Activated CD4-positive, alpha-beta T cell treated with anti-CD3 and anti-CD28 coated beads for 24 hours (primary cell): ENCODE measurements at places on chromosomes 11 and 22.

- DNase-seq, result no peak
These were observed 501.8 kb upstream of the TENM4 start for GRCh38 chr11:79942646-79943045.

GRCh38 chr22:35930933-35931332 lies 97.7 kb downstream of the RBFOX2 start:
- DNase-seq, result no peak

DNA sequence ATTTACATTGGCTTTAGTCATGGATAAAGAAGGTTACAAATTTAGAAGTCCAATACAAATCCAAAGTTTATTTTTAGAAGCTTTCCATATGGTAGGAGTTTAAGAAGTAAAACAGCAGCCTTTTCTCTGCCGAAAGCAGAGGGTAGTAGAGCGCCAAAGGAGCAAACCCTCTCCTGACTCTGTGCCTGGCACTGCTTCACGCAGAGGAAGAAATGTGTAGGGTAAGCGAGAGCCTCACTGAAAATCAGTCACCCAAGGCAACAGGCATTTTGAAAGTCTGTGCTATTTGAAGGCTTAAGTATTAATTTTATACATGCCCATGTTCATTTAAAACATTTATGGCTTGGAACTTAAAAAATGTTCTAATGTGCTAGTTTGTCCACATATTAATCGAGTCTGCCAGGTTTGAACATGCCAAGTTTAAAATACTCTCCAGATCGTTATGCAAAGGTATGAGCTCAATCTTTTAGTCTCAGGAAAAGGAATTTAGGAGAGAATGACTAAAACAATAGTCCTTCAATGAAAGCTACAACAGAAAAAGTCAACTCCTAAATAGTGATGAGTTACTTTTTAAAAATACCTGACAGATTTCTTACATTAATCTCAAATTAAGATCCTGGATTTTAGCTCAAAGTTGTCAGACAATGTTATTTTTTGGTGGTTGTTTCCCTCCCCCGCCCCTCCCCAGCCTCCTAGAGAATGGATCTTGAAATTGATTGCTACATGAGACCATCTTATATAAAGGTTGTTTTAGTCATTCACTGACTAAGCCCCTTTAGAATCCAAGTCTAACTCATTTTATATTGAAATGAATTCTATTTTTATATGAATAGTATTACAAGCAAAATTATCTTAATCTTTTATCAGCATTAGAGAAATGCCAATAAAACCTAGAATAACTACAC lies 38.7 kb downstream of the MRTFA start:
- DNase-seq, result no peak

- no peak for DNase-seq
These were observed 123.4 kb downstream of the ETS1 start for GRCh38 chr11:128463979-128464378.

- no peak for DNase-seq
These were observed 26.3 kb upstream of the TH start for GRCh38 chr11:2197771-2198520.

GRCh38 chr22:44661070-44661469 lies 40.9 kb upstream of the PRR5 start:
- DNase-seq, result no peak

GRCh38 chr11:125451400-125452124 lies 44.5 kb downstream of the FEZ1 start:
- DNase-seq, result no peak

- no peak for DNase-seq
These were observed 12.8 kb downstream of the ARFGAP2 start for GRCh38 chr11:47163898-47164297.

DNA sequence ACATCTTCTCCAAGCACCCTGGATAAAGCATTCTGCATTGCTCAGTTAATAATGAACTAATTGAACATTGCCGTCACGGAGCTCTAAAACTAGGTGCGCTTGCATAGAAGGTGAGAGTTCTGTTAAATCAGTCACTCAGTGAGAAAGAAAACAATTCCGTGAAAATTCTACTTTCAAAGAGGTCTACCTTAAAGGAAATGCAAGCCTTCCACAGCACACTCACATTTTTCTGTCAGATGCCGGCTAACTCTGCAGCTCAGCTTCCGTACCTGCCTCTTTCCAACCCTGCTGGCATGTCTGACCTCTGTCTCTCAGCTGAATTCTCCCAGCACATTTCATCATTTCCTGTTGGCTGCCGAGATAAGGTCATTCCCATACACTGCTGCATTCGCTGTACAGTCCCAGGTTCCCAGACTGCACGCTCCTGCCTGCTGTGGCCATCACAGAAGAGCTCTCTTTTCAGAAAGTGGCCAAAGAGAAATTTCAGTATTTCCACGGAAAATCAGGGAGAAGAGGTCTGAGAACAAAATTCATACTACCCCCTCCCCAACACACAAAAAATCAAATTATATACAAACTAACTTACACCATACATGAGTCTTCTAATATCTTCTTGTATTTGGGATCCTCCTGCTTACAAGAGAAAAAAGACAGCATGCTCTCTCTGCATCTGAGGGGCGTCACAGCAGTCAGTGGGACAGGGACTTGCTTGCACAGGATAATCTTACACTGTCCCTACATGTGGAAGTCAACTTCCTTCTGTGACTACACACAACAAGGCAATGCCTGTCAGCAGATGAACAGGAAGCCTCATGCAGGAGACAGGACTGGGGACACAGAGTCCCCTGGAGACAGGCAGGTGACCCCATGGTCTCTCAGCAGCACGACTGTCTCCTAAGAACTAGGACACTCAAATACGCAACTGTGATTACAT lies 55.1 kb downstream of the PACSIN2 start:
- DNase-seq, result no peak
